ENCODE measurements at places on chromosomes 4 and X. TPM values are rescaled to one million over a fixed set of nuclear protein-coding genes. Genes with fewer than 3 reads are reported as not detected.

The ATP1B4 gene
- not detected for total RNA-seq

GRCh38 chr4:133151691-133152329 lies 2.7 kb downstream of the PCDH10 start:
- DNase-seq = peak; percentile 54
- peak overlapping the region; percentile 29 for H3K27ac ChIP-seq
- H3K27me3 ChIP-seq = peaks cover 17% of the 10 kb centered on the region
- no peaks in the 10 kb centered on the region for H3K36me3 ChIP-seq

DNA sequence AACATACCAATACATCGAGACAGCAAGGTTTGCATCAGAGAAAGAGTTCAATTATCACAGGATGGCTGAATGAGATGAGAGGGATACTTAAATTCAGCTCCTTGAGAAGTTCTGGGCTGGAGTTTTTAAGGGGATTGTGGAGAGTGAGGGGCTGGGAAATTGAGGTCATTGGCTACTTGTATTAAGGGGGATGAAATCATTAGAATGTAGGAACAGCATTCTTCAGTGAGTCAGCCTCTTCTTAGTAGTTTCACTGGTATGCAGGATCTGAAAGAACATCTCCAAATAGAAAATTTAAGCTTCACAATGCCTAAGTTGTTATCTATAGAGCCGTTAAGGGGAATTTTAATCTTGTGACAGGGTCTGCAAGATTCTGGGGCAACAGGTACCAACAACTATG lies 211.6 kb upstream of the TAPT1 start:
- no peaks in the 10 kb centered on the region for H3K27me3 ChIP-seq
- no peaks in the 10 kb centered on the region for H3K36me3 ChIP-seq
- no peak overlapping the region for H3K4me3 ChIP-seq
- DNase-seq = no peak

- no peak for DNase-seq
- no peak overlapping the region for H3K4me3 ChIP-seq
- H3K27me3 ChIP-seq = no peaks in the 10 kb centered on the region
- H3K4me1 ChIP-seq = no peaks in the 10 kb centered on the region
- no peak overlapping the region for H3K27ac ChIP-seq
These were observed 297.9 kb downstream of the GPM6A start for GRCh38 chr4:175514174-175514573.

DNA sequence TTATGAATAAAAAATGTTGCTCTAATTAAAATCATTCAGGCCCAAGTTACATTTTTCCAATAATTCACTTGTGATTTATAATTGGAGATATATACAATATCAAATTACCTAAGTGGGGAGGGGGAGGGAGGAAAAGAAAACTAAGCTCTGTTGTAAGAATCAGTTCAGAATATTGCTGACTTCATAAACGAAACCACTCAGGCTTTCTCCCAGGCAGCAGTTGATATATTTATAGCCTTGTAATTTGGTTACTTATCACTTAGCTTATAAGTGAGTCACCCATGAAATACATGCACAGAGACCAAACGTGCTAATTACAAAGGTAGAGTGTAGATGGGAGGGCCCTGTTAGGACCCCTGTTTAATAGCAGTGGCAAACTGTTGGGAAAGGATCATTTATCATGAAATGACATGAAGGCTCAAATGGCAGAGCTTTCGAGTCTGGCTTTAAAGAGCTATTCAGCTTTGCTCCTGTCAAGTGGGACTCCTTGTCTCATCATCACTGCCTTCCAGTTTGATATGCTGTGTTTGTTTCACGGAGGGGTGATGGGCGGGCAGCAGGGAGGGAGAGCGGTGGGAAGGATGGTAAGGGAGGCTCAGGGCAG lies 105.6 kb upstream of the PGRMC2 start:
- H3K4me1 ChIP-seq = peaks cover 2% of the 10 kb centered on the region
- no peaks in the 10 kb centered on the region for H3K36me3 ChIP-seq
- H3K27me3 ChIP-seq = no peaks in the 10 kb centered on the region
- no peak overlapping the region for H3K4me3 ChIP-seq
- peak overlapping the region; percentile 48 for H3K27ac ChIP-seq

GRCh38 chr4:143384381-143384994 lies 47.8 kb downstream of the GAB1 start:
- DNase-seq = no peak
- no peak overlapping the region for H3K4me3 ChIP-seq
- no peaks in the 10 kb centered on the region for H3K36me3 ChIP-seq
- H3K27me3 ChIP-seq = no peaks in the 10 kb centered on the region

DNA sequence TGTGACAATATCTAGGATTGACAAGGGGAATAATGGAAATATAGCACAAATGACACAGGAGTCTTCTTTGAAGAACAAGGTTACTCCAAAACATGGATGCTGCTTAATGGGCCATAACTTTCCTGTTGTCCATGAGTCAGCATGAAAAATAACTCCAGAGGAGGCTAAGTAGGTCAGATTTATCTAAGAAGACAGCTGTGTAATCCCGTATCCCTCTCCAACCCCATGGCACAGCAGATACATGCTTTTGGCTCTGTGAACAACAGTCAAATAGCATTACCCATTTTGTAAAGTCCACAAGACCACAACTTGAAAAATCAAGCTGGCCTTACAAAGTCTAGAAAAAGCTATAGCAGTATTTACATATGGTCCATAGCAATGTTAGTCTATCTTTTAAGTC lies 2.1 kb upstream of the TMEM131L start:
- no peaks in the 10 kb centered on the region for H3K4me1 ChIP-seq
- no peak overlapping the region for H3K4me3 ChIP-seq
- no peak for DNase-seq
